ENCODE measurements at places on chromosomes 1 and 21.
A peak's percentile ranks its signal among the peaks of the same experiment; 100 is the strongest.

DNA sequence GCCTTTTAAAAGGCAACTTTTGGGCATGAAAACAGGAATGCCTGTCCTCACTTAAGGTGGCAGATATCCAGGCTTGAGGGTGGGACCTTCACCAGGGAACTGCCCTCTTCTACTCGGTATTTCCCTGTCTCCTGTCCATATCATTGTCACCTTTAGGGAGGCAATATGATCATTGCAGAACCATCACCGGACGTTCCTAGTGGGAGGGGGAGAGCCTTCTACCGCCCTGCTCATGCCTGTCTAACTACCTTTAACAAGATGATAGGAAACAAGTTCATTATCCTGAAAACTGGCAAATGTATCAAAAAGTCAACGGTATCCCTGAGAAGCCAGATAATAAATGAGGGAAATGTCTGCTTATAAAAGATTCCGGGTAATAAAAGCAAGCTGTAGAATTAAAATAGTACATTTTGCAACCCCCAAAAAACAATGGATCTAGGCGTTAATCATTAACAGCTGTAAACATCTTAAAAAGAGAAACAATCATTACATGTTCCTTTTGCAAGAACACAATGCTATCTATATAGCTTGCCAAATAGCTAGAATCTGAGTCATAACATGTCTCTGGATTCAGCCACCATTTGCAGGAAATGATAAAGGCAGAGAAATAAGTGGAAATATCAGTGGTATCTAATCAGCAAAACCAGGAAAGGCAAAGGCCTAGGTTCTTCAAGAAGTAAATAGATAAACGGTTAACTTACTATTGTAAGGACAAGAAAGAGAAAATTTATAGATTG lies 852.9 kb upstream of the ADGRL4 start:
- no peak for DNase-seq

GRCh38 chr1:234997201-234997895 lies 131.3 kb downstream of the TOMM20 start:
- no peak for DNase-seq

DNA sequence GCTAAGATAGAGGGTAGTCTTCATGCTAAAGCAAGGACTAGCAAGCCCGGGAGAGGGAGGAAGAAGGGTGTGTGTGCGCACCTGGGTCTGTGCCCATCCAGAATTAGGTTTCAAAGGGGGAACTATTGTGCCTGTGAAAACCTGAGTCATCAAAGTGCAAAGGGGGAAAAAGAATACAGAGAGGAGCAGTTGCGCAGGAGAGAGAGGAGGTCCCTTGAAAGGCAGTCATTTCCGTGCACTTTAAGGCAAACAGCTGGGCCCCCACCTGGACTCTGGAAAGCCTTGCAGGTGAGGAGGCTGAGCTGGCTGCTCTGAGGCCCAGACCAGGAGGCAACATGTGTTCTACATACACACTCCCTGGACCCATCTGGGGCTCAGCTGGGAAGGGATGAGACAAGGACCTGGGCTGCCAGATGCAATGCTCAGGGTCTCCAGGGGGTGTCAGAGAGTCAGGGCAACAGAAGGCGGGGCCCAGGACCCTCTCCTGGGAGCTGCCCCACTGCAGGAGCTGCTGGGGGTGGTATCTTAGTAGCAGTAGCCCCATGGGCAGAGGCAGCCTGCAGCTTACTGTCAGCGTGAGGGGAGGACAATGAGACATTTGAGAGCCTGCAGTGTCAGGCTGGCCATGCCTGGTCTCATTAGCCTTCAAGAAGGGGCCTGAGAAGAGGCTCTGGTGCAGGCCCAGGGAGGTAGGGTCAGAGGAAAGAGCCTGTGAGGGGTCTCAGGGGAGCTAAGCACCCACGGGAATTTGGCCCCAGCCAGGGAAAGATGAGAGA lies 14.3 kb downstream of the PROK1 start:
- no peak for DNase-seq

DNA sequence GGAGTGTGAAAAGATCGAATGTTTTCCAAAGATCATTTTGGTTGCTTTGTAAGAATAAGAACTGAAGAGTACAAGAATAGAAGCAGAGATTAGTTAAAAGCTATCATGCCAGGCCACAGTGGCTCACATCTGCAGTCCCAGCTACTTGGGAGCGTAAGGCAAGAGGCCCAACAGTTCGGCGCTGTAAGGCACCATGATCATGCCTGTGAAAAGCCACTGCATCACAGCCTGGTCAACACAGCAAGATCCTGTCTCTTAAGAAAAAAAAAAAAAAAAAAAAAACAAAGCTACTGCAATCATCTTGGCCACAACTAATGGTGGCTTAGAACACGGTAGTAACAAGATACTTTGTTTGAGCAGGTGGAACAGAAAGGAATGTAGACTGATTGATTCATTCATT lies 116.2 kb downstream of the EIF4G3 start:
- no peak for DNase-seq

GRCh38 chr1:86466986-86467385 lies 1.7 kb upstream of the CLCA1 start:
- DNase-seq, result no peak

GRCh38 chr1:235820061-235820460 lies 46.6 kb downstream of the LYST start:
- no peak for DNase-seq

- DNase-seq, result no peak
Measured at GRCh38 chr1:169610858-169611257, 19.1 kb downstream of the SELP start.

- DNase-seq, result peak; percentile 61
Measured at GRCh38 chr1:243727503-243728203, 122.4 kb downstream of the AKT3 start.

DNA sequence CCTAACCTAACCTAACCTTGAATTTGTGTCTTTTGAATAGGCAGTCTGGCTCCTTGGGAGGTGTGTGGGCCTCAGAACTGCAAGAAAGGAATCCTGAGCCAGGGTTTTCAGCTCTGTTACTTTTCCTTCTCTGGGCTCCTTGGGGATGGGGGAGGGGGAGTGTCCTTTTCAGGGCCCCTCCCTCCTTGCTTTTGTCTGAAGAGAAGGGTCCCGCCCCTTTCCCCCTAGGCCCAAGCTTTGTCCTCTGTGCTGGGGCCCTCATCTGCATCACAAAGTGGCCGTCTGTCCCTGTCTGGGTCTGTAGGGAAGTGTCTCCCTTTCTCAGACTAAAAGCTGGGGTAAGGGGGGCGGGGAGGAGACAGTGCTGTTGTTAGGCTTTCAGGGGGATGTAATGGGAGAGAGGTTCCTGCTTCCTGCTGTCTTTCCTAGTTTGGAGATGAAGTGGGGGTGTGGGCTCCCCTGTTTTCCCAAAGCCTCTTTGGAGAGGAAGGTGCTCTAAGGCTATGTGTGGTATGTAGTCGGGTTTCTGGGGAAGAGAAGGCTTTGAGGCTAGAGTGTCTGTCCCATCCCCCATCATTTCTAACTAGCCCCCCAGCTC lies 3.1 kb downstream of the AGO1 start:
- DNase-seq, result peak; percentile 23

DNA sequence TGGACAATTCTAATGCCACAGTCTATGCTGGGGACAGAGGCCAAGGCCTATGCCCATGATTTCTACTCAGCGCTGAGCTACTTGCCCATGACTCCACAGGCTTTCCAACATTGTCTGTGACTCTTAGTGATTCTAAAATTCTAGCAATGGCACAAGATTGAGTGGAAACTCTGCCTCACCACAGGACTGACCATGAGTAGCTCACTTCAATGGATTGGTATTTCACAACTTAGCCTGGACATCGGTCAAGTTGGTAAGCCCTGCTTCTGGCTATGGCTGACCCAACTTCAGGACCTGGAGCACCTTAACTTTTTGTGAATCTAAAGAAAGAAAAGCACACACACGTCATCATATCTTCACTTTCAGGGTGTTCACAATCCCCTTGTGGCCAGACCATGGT lies 255.1 kb downstream of the SDCCAG8 start:
- DNase-seq, result no peak

DNA sequence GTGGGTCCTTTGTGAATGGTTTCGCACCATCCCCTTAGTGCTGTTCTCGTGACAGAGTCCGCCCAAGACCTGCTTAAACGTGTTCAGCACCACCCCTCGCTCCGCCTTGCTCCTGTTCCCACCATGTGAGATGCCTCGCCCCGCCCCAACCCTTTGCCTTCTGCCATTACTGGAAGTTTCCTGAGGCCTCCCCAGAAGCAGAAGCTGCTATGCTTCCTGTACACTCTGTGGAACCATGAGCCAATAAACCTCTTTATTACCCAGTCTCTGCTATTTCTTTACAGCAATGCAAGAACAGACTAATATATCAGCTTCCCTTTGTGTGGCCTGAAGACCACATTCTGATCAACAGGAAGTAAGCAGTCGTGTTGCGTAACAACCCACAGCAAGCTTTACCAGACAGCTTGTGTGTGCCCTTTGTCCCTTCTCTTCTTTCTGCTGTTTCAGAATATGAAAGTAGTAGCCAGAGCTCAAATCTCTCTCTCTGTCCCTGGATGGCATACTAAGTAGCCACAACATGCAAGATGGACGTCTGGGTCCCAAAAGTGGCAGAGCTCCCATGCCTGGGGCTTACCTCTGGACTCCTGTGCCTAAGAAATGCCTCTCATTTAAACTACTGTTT lies 14.1 kb downstream of the HENMT1 start:
- peak; percentile 17 for DNase-seq

GRCh38 chr1:79694241-79694640 lies 687.7 kb upstream of the ADGRL4 start:
- no peak for DNase-seq

DNA sequence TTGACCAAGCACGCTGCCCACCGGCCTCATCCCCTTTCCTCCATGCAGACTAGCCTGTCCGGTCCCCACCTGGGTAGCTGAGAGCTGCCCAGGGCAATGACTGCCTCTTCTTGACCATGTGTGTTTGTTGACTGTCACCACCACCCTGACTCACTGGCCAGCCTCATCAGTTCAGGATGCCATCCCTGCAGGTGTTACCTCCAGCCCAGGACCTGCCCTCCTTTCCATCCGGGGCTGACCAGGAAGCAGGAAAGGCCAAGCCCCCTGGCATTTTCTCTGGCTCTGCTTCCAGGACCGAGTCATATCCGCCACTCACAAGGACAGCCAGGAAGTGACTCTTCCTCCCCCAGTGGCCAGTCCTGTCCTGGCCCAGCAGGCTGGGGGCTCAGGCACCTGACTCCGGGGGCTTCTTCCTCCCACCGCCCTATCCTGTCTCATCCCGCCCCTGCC lies 17.1 kb downstream of the EPHA2 start:
- no peak for DNase-seq

GRCh38 chr1:29649189-29650040 lies 413.1 kb downstream of the PTPRU start:
- no peak for DNase-seq

DNA sequence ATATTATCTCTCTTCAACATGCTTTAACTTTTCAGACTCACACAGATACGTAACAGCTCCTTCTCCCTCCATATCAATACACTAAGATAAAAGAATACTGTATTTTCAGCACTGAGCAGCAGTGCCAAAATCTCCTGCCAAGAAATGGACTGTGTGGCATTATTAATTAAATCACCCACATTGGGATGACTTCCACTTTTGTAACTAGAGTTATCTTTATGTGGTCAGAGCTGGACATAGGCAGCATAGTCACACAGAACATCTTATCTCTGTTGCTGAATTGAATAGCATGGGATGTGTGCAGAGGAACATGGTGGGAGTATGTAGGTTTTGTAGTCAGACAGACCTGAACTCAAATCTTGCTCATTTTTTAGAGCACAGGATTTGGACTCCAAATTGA lies 41.4 kb upstream of the CACYBP start:
- DNase-seq, result no peak

DNA sequence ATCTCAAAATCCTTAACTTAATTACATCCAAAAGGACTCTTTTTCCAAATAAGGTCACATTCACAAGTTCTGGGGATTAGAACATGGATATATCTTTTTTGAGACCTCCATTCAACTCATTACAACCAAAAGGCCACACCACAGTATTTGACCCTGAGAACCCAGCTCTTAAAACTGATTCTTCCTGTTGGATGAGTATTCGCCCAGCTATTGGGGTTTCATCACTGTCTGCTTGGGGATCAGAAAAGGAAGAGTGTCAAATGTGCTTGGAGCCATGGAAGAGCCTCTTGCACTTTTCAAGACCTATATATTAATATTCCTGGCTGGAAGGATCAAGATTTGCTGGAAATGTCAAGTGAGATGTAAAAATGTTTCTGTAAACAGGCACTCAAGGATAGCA lies 5.4 kb upstream of the TINAGL1 start:
- DNase-seq, result no peak

- DNase-seq, result no peak
Measured at GRCh38 chr1:234489698-234490077, 10.7 kb upstream of the TARBP1 start.
